B cell (primary cell): ENCODE measurements at places on chromosomes 7 and 10.
A peak's percentile ranks its signal among the peaks of the same experiment; 100 is the strongest.

DNA sequence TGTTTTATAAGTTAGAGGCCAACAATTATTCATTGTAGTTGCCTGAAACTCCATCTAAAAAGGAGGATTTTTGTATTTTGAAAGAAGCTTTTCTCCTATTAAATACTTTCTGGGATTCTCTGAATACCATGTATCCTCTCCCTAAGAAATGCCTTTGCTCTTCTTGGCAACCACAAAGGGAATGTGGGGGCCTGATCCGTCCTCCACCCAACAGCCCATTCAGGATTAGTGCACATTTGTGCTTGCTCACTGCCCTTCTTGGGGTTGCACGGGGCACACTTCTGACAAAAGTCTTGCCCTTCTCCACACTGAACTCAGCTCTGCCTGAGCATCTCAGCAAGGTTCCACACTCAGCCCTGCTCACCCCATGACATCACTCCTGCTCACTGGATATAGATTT lies 194.2 kb downstream of the SLC25A13 start:
- no peak for DNase-seq

DNA sequence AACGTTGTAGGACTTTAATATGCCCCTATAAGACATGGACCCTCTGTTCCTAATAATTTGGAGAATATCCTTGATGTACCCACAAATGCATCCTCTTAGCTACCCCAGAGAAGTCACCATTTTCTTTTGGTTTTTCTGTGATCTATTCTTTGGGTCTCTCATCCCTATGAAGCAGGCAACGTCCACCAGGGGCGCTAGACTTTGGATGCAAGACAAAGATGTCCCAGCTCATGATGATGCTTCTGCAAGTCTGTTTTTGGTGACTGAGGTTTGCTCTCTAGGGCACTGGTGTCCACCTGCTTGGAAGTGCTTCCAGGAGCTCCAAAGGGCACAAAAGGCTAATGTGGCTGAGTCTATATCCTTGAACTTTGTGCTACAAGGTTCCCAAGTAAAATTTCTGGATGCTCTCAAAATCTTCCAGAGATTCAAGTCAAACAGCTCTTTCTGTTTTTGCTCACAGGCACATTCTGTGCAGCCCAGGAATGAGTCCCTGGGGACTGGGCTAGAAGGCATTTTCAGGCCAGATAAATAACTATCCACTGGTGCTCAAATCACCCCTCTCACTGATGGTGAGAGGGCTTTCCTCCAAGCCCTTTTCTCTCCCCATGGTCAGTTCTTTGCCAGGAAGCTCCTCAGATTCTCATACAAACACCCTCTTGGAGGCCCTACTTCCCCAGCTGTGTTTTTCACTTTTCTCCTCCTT lies 166.4 kb downstream of the C7orf25 start:
- DNase-seq = peak; percentile 5

GRCh38 chr10:108521827-108522492 lies 1357.5 kb upstream of the SORCS1 start:
- DNase-seq = no peak

DNA sequence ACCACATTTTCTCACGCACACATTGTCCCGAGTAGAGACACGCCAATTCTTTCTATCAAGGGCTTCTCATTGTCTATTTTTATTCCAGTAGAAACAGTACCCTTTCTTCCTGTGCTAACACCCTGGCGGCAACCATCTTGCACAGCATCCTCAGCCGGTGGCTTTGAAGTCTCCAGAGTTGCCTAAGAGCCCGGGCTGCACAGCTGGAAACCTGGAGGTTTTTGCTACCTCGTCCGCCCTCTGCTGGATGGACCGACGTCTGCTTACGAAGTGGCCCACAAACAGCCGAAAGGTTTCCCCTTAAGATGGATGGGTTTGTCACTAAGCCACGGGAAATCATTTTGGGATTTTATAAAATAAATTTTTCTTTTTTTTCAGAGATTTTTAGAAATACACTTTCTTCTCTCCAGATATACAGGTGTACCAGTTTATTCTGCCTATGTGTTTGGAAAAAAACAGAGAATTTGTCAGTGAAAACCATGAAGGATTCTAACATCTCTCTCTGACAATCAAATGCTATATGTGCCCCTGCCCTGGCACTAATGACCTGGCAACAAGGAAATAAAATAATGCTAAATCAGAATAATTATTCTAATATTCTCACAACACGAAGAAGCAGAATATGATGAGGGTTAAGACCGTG lies 81.8 kb upstream of the FAM204A start:
- DNase-seq = peak; percentile 56

DNA sequence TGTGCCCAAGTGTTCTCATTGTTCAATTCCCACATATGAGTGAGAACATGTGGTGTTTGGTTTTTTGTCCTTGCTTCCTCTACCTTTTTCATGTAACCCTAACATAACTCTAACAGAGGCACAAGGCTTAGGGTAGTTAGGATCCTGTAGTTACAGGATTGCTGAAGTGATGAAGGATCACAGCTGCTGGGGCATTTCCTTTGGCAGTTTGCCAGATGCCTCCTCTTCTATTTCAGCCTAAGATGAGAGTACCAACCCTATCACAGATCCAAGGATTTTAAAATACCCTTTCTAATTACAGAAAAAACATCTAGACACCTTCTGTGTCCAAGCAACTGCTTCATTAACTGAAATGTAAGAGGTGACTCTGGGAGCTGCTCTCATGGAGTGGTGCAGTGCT lies 141.7 kb upstream of the COL1A2 start:
- DNase-seq = no peak

- DNase-seq = no peak
Observed at GRCh38 chr7:50364645-50365044, 60.1 kb downstream of the IKZF1 start.

DNA sequence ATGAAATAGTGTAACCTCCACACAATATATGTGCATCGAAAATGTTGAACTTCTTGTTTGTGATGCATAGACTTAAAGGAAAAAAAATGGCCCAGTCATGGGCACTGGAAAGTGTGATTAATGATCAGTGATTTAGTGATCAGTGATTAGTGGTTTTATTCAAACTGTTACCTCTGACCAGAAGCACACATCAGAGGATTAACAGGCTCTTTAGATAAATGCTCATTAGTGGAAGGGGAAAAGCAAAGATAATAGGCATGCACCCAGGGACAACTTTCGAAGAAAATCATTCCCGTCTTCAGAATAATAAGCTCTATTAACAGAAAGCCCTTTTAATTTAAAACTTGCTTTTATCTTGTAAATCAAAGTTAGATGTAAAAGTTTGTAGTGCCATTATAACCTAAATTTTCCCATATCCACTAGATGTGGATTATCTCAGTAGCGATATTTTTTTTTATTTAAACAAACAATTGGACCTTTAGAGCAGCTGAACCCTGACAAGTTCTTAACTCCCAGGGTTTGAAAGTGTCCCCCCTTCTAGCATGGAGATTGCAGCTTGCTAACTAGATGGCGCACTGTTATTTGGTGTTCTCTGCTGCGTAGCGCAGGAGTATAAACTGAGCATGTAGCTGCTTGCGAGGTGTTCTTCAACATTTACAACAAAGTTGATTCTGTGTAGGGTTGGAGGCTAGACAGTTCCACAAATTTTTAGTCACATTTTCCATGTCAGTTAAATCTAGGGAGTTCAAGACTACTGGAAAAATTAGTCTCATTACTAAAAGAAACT lies at the start of gene CREB5:
CREB5 (plus strand) TSS at position 643 of the 787 bp plus-strand sequence. CDS start 397 bp downstream, outside the sequence.
- DNase-seq = peak; percentile 35
